Tibial nerve (tissue), 4 donors: ENCODE measurements at places on chromosomes 12 and 14. TPM values are rescaled to one million over a fixed set of nuclear protein-coding genes. Genes with fewer than 3 reads are reported as not detected.

KLHDC1 gene
- 13.1 TPM for total RNA-seq

DNA sequence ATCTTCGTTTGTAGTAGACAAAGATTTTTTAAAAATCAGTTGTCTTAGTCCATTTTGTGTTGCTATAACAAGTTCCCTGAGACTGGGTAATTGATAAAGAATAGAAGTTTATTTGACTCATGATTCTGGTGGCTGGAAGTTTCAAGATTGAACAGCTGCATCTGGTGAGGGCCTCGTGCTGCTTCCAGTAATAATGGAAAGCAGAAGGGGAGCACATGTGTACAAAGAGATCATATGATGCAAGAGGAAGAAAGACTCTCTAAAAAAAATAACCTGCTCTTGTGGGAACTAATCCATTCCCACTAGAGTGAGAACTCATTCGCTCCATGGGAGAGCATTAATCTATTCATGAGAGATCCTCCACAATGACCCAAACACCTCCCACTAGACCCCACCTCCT is 24.8 kb downstream of the MUCL1 start:
- H3K27me3 ChIP-seq: no peaks in the 10 kb centered on the region
- no peak overlapping the region for H3K27ac ChIP-seq
- H3K4me1 ChIP-seq: no peaks in the 10 kb centered on the region
- H3K4me3 ChIP-seq: no peak overlapping the region

DNA sequence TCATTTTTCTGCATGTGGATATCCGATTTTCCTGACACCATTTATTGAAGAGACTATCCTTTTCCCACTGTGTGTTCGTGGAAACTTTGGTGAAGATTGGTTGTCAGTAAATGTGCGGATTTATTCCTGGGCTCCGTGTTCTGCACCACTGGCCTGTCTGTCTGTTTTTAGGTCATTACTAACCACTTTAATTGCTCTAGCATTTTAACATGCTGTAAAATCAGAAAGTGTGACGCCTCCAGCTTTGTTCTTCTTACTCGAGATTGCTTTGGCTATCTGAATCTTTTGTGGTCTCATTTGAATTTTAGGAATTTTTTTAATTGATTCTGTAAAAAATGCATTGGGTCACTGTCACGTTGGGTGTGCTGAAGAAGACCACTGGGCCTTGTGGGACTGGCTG is 1458.7 kb downstream of the AACS start:
- H3K27me3 ChIP-seq: no peaks in the 10 kb centered on the region
- DNase-seq: no peak
- no peaks in the 10 kb centered on the region for H3K4me1 ChIP-seq

- H3K27me3 ChIP-seq: no peaks in the 10 kb centered on the region
- H3K27ac ChIP-seq: peak overlapping the region; percentile 98
- no peak for DNase-seq
- peaks cover 26% of the 10 kb centered on the region for H3K4me1 ChIP-seq
- no peaks in the 10 kb centered on the region for H3K36me3 ChIP-seq
- H3K4me3 ChIP-seq: peak overlapping the region; percentile 63
These were observed 5.2 kb upstream of the AAAS start for GRCh38 chr12:53326460-53327185.
